ENCODE measurements at places on chromosomes 6 and 20.

DNA sequence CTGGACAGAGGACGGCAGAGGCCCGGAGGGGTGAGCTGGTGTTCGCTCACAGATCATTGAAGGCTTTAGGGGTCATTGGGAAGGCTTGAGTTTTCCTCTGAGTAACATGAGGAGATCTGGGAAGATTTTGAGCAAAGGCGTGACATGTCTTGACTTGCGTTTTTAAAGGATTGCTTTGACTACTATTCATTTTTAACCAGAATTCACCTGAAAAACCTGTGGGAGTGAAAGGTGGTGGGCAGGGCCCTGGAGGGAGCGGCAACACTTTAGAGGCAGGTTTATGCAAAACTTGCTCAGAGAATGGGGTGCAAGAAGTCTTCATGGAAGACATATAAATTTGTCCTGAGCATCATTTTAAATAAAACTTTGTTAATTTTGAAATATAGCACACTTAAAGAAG lies 72.2 kb upstream of the EEF1E1 start:
- DNase-seq: no peak

DNA sequence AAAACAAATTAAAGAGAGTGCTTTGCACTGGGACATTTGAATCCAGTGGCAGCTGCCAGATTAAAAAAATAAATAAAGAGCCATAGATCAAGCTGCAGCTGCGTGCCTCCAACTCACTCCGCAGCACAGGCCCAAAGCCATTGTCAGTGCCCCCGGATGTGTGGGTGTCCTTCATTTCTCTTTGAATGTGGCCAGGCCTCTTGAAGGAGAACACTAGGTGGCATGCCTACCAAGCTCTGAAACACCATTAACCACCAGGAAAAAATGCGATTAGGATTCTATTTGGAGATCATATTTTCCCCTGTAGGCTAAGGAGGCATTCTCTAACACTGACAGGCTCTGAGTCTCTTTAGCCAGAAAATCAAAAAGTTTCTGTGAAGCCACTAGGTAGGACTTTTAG lies 549.8 kb downstream of the PRKN start:
- no peak for DNase-seq

GRCh38 chr6:96465321-96465903 lies 56.2 kb upstream of the UFL1 start:
- DNase-seq: no peak

GRCh38 chr6:89987830-89988229 lies 93.6 kb downstream of the GJA10 start:
- no peak for DNase-seq

DNA sequence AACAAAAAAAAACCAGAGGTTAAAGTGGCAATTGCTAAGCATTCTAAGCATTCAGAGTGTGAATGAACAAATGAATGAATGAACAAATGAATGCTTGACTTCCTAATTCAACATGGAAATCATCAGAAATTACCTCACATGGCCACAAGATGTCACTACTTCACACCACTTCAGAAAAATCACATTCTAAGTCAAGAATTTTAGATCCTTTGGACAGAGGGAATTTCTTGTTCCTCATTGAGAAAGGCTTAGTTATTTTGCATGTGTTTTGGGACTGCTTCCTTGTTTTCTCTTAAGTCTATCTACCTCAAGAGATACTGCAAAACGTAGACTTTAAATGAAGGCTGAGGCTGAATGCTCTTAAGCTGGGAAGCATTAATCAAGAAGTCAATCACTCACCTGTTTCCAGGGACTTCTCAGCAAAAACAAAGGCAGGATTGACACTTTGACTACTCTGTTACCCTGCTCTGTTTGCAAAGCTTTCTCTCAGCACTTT lies 120.2 kb downstream of the MBOAT1 start:
- DNase-seq: no peak

All from activated T-cell treated with anti-CD3 and anti-CD28 coated beads for 24 hours (primary cell).